ENCODE measurements at places on chromosomes 7 and 10.
A peak's percentile ranks its signal among the peaks of the same experiment; 100 is the strongest.

GRCh38 chr10:43254199-43254730 is 12.6 kb downstream of the RASGEF1A start:
- DNase-seq: no peak

GRCh38 chr7:7738622-7739021 is 20.2 kb upstream of the RPA3 start:
- peak; percentile 75 for DNase-seq

- peak; percentile 70 for DNase-seq
Observed at GRCh38 chr7:94449151-94449725, 54.5 kb downstream of the COL1A2 start.

- no peak for DNase-seq
Observed at GRCh38 chr7:7562736-7563135, 3.9 kb upstream of the MIOS start.

GRCh38 chr10:62374862-62375710 is 917 bp downstream of the ZNF365 start:
- peak; percentile 6 for DNase-seq
